ENCODE measurements at places on chromosomes 4 and X. TPM values are rescaled to one million over a fixed set of nuclear protein-coding genes. Genes with fewer than 3 reads are reported as not detected.

YTHDC1 gene
- 201 TPM for total RNA-seq

SERTM2 gene
- total RNA-seq, result not detected

MAGEB1 gene
- total RNA-seq, result not detected

LDB2 gene
- not detected for total RNA-seq

DNA sequence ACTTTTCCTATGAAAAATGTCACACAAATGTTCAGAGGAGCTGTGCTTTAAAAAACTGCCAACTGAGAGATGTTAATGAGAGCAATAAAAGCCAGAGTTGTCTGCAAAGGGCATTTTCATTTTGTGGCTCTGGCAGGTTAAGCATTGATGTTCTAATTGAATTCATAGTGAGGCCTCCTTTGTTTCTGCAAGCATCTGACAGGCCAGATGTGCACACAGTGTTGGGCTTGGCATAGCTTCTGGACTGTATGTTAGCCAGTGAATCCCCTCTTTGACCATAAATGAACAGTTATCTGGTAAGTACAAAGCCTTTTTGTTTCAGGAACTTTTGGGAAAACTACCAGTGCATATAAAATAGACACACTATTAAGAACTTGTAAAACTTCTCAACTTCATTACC, 81.9 kb downstream of the JADE3 start:
- no peak for DNase-seq

- DNase-seq, result no peak
Observed at GRCh38 chr4:76087007-76087769, 12.7 kb downstream of the ART3 start.

- no peak for DNase-seq
Observed at GRCh38 chrX:54721424-54721823, 76.6 kb downstream of the ITIH6 start.

DNA sequence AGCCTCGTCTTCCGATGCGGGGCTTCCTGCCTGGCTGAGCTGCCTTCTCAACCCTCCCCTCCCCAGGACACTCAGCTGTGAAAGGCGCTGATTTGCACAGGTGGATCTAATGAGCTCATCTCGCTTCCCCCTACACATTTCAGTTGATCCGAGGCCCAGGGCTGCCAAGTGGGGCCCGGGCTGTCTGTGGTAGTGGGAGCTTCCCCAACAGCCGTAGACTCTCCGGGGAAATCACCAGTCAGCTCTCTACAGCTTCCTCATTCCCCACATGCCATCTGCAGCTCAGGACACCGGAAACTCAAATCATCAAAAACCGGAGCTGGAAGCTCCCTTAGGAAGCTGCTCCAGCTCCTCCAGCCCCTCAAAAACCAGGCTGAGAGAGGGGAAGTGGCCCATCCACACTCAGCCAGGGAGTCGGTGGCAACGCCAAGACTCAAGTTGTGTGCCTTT, 56.2 kb downstream of the SMIM20 start:
- no peak for DNase-seq

GRCh38 chr4:99878604-99879003, 15.6 kb downstream of the LAMTOR3 start:
- DNase-seq, result no peak

DNA sequence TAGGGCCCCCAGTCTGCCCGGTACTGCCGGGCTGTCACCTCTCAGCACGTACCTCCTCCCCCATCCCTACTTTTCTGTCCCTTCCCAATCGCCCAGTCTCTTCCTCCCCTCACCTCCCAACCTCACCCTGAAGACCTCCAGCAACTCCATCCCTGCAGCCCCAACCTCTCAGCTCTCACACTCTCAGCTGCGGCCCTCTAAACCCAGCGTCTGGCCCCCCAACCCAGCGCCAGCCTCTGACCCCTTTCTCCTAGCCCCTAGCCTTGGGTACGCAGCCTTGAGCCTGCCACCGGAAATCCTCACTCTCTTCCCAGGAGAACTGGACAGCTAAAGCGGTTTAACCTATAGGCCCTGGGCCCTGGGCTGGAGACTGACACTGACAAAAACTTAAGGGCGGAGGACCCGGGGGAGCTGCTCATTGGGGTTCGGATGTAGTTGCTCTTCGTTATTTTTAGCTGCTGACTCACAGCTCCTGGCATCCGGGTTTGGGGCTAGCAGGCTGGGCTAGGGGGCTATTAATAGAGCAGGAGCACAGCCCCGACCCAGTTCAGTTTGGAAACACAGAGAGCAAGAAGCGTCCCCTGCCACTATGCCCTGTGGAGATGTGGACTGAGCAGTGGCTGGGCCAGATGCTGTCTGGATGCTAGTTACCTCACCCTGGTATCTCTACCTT, 9.6 kb upstream of the DLG3 start:
- DNase-seq, result no peak
